ENCODE measurements at places on chromosomes 5 and 9.

DNA sequence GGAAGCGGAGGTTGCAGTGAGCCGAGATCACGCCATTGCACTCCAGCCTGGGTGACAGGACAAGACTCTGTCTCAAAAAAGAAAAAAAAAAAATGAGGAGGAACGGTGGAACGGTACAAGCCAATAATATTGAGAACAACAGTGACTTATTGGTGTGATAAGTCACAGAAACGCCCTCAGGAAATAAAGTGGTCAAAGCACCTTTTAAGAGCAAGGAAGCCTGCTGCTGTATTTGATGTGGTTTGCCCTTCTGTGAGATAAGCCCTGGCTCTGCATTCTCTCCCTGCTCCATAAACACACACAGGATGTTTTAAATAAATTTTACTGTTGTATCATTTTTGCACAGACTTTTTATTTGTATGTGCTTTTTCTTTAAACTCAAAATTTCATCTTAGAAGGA lies 269.9 kb upstream of the MSX2 start:
- H3K27me3 ChIP-seq, result no peaks in the 10 kb centered on the region
- no peak for DNase-seq
- no peak overlapping the region for H3K27ac ChIP-seq
- H3K4me1 ChIP-seq, result no peaks in the 10 kb centered on the region

DNA sequence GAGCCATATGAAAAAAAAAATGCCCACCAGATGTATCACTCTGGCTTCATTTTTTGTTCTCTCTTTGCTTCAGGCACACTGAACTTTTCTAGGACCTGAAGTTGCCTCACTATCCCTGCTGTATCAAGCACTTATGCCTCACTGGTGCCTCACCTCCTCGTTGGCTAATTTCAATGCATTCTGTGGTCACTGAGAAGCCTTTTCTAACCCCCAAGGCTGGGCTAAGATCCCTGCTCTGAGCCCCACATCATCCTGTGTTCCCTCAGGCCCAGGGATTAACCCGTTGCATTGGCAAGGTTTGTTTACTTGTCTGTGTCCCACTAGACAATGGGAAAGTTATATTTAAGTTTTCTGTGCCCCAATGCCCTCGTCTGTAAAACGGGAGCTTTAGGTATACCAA lies 362.7 kb downstream of the OSTF1 start:
- no peak overlapping the region for H3K27ac ChIP-seq
- no peaks in the 10 kb centered on the region for H3K27me3 ChIP-seq
- DNase-seq, result no peak

GRCh38 chr5:133668458-133668857 lies 56.1 kb upstream of the FSTL4 start:
- no peak overlapping the region for H3K27ac ChIP-seq
- no peaks in the 10 kb centered on the region for H3K4me1 ChIP-seq
- DNase-seq, result no peak
- no peaks in the 10 kb centered on the region for H3K27me3 ChIP-seq

- DNase-seq, result no peak
- no peak overlapping the region for H3K27ac ChIP-seq
- no peaks in the 10 kb centered on the region for H3K36me3 ChIP-seq
- H3K27me3 ChIP-seq, result no peaks in the 10 kb centered on the region
Observed at GRCh38 chr9:108213511-108213910, 642.3 kb downstream of the ACTL7B start.

- DNase-seq, result no peak
- no peaks in the 10 kb centered on the region for H3K36me3 ChIP-seq
- no peak overlapping the region for H3K27ac ChIP-seq
- H3K27me3 ChIP-seq, result no peaks in the 10 kb centered on the region
- no peak overlapping the region for H3K4me3 ChIP-seq
Observed at GRCh38 chr5:23730023-23730422, 222.6 kb downstream of the PRDM9 start.

GRCh38 chr5:141828162-141828561 lies 50.0 kb downstream of the PCDH1 start:
- no peaks in the 10 kb centered on the region for H3K4me1 ChIP-seq
- DNase-seq, result no peak
- H3K4me3 ChIP-seq, result no peak overlapping the region

- peak; percentile 52 for DNase-seq
- H3K27ac ChIP-seq, result peak overlapping the region; percentile 95
- no peaks in the 10 kb centered on the region for H3K36me3 ChIP-seq
- H3K4me1 ChIP-seq, result peaks cover 14% of the 10 kb centered on the region
- no peaks in the 10 kb centered on the region for H3K27me3 ChIP-seq
Observed at GRCh38 chr5:157384971-157385709, 74.9 kb upstream of the NIPAL4 start.

DNA sequence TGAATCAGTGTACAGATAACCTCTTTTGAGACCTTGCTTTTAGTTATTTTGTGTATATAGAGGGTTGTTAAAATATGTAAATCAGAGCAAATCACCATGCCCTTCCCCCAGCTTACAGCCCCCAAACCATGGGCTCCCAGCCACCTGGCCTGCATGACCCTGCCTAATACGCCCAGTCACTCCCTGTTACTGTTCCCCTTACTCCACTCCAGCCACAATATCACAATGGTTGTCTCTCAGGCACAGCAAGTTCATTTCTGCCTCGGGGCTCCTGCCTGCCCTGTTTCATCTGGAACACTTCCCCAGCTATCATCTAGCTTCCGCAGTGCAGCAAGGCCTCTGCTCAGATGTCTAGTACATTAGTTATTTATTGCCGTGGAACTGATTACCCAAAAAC lies 5.0 kb upstream of the CARD19 start:
- no peak overlapping the region for H3K4me3 ChIP-seq
- H3K36me3 ChIP-seq, result no peaks in the 10 kb centered on the region
- H3K27me3 ChIP-seq, result no peaks in the 10 kb centered on the region
- no peak for DNase-seq

DNA sequence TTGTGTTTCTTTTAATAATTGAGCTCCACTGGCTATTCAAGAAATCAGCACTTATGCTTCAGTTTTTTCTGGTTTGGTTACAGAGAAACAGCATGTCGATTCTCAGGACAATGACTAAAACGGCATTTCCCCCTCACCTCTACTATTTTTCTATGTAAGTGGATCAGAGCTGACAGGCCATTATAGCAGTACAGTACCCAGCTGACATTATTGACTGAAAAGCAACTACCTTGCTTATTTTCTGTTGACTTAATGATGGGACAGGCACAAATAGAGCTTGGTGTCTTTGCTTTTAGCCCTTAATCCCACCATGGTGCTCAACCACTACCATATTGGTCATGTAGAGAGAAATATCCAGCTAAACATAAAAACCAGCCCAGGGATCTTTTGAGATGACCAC lies 35.4 kb upstream of the CCNG1 start:
- H3K27me3 ChIP-seq, result no peaks in the 10 kb centered on the region
- no peak overlapping the region for H3K4me3 ChIP-seq
- H3K36me3 ChIP-seq, result no peaks in the 10 kb centered on the region
- no peak overlapping the region for H3K27ac ChIP-seq
- no peak for DNase-seq

GRCh38 chr9:22257026-22257816 lies 189.4 kb upstream of the DMRTA1 start:
- no peaks in the 10 kb centered on the region for H3K36me3 ChIP-seq
- no peak overlapping the region for H3K4me3 ChIP-seq
- no peak overlapping the region for H3K27ac ChIP-seq
- DNase-seq, result no peak

DNA sequence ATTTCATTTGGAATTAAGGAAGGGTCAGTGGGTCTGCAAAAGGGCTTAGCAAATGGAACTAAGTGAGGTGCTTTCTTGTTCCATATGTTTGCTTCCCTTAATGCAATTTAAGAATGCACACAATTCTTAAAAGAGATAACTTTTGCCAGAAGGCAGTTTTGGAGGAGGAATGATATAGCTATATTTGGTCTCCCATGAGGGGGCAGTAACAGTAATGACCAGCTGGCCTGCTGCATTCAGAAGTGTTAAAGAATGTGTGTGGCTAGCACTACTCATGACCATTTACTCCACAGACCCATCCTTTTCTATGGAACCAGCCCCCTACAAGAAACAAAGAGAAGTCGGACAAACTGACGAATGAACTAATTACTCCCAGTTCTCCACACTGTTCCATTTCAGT lies 638.9 kb downstream of the RAB3C start:
- H3K27ac ChIP-seq, result no peak overlapping the region
- no peak for DNase-seq

DNA sequence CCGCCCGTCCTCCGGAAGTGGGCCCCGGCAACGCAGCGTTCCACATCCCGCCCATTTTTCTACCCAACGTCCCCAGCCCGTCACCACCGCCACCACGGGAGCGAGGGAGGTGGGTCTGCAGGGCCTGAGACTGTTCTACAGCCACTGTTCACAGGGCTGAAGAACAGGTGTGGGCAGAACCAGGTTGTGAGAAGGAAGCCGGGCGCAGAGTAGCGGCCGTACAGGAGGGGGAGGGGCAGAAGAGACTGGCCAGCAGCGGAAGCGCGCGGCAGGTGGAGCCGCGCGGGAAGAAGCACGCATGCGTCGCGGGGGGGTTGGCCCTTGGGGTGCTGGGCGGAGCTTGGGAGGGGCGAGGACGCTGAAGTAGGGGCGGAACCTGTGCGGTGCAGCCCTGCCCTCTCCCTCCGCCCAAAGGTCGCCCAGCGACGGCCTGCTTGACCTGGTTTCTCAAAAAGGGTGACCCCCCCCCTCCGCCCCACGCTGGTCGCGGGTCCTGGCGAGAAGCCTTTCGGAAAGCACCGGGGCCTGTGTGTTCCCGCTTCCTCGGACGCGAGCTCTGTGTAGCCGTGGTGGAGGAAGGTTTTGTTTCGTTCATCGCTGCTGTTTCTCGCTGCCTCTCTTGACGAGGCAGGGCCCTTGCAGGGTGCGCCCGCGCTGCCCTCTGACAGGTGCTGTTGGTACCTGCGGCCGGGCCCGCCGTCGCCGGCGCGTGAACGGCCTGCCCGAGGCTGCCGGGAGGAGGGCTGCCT lies 7.8 kb upstream of the MGAT1 start:
- peak overlapping the region; percentile 91 for H3K4me3 ChIP-seq
- peak; percentile 77 for DNase-seq
- H3K27me3 ChIP-seq, result no peaks in the 10 kb centered on the region

DNA sequence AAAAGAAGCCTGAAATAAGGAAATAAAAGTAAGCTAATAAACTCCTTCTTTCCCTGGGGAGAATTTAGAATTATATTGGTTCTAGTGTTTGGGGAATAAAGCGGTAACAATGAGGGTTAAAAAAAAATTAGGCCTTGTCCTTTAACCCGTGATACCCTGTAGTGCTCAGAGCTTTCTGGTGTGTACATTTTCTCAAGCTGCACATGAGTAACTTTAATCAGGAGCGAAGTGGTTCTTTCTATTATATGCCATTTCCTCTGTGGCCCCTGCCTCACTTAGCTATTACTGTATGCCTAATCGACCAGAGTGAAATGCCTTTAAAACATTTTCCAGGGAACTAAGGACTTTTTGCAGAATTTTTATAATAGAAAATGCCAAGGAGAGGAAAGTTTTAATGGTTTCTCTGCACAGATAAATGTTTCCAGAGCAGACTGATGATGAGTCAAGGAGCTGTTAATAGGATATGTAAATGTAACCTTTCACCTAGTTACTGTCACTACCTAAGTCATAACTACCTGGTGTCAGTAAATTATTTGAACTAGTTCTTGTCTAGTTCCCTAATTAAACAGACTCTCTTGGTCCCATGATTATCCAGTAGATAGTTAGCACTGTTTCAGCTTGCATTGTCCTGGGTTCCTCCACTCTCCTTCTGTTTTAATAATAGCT lies 7.6 kb downstream of the PAM start:
- DNase-seq, result no peak
- H3K27me3 ChIP-seq, result no peaks in the 10 kb centered on the region

DNA sequence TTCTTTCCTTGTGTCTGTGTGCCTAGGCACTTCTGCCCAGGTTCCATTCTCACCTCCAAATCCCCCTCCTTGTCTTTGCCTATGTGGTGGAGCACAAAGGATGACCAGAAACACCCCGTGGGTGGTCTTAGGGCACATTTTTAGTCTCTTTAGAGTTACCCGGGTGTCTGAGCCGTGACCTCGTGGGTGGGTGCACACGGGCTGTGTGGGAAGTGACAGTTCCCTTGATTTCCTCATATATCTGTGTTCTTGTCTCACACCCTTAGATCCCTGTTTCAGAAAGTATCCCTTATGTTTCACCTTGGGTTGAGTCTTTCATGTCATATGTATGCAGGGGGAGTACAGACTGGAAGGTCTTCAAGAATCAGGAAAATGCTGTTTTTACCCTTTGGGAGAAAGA lies 13.4 kb upstream of the SMIM32 start:
- H3K36me3 ChIP-seq, result no peaks in the 10 kb centered on the region
- no peak overlapping the region for H3K4me3 ChIP-seq
- no peak overlapping the region for H3K27ac ChIP-seq
- H3K27me3 ChIP-seq, result no peaks in the 10 kb centered on the region

DNA sequence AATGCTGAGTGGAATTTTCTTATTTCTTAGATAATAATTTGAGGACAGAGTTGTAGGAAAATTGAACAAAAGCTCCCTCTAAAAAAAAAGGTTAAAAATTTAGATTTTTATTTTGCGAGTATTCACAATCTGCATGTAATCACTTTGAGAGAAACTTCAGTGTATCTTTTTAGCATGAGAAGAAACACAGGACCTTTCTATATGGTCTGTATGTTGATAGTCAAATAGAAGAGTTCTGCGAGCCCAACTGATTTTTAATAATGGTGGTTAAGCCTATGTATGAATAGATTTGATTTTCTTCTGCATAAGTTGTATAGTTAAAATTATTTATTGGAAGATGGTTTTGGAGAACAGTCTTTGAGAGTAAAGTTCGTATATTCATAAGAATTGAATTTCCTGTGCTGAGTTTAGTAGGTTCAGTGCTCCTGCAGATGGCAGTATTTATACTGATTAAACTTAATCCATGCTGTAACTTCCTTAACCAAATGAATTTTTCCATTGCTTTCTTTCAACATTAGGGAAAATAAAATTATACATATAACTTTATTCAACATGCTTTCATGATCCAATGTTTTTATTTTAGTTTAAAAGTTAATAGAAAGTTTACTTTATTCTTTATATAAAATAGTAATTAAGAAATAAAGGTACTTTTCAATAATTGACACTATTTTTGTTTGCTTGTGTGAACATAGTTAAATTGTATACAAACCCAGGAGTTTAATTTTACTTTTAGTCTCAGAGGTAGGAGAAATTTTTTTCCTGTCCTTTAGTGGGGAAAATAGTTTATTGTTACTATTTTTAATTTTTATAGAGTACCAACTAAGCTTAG lies 19.6 kb downstream of the TCERG1 start:
- no peaks in the 10 kb centered on the region for H3K4me1 ChIP-seq
- H3K27me3 ChIP-seq, result no peaks in the 10 kb centered on the region
- peaks cover 27% of the 10 kb centered on the region for H3K36me3 ChIP-seq
- no peak overlapping the region for H3K4me3 ChIP-seq
- no peak for DNase-seq

- DNase-seq, result no peak
- H3K4me3 ChIP-seq, result no peak overlapping the region
- no peak overlapping the region for H3K27ac ChIP-seq
Observed at GRCh38 chr9:74610523-74611061, 113.5 kb downstream of the RORB start.
